ENCODE measurements at places on chromosomes 2 and 18. TPM values are rescaled to one million over a fixed set of nuclear protein-coding genes. Genes with fewer than 3 reads are reported as not detected.

DNA sequence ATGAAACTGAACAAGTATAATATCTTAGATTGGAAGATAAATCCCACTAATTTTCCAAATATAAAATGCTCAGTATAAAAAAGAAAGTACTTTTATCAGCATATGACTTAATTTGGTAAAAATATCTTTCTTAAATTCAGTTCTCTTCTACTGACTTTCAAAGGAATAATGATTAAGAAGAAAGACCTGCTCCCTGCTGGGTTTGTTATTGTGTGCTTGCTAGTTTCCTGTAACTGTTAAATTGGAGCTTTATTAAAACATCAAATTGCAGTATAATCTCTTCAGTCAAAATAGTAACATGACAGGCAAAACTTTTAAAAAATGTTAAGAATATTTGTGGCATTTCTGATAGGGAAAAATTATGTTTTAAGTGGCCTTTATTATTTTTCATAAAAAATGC, 1317.4 kb upstream of the CDH2 start:
- no peak for DNase-seq

Gene SLC9A4
- not detected for total RNA-seq

DNA sequence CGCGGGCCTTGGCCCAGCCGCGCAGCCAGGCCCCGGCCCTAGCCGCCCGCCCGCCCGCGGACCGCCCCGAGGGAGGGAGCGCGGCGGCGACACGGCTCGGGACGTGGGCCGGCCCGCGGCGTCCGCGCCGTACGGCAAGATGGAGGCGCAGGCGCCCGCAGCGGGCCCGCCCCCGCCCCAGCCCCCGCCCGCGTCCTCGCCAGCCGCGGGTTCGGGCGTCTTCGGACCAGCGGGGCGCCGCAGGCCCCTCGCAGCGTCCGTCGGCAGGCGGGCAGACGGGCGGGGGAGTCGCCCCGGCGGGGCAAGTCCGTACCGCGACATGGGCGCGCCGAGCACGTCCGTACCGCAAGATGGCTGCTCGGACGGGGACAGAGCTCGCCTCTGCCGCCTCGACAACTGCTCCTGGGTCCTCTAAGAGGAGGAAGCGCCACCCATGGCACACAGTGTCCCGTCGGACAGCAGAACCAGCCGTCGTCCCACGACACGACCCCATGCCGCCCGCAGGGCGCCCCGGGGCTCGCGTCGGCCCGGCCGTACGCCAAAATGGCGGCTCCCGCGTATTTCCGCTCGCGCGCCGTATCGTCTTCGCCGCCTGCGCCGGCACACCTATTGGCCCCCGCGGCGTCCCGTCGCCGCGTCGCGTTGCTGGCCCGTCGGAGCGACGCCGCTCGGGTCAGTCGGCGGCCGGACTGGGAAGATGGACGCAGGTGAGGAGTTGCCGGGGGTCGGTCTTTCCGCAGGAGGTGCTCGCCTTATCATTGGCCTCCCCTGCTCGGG, at the start of the genes ATG4B and THAP4:
Gene ATG4B, plus strand, starts transcription at position 676 of the 777 bp plus-strand sequence. Its CDS starts 22 bp downstream, at position 698.
Gene THAP4, minus strand, starts transcription at position 141 of the 777 bp plus-strand sequence. CDS start 141 bp downstream, outside the sequence.
- peak; percentile 78 for DNase-seq

DNA sequence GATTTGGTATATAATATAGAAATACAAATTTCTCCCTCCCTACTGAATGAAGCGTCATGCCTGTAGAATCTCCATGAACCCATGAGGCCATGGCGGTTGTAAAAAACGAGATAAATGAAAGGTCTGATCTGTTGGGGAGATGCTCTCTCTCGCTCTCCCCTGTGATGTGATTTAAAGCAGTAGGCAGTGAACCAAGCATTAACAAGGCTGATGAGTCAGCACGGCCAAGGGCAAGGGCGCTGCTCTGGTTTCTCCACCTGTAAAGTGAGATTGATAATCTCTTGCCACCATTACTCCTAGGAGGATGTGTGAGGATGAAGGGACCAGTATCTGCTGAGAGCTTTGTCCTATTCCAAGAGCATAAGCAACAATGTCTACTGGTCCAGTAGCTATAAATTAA, 553.3 kb downstream of the CMPK2 start:
- no peak for DNase-seq

DNA sequence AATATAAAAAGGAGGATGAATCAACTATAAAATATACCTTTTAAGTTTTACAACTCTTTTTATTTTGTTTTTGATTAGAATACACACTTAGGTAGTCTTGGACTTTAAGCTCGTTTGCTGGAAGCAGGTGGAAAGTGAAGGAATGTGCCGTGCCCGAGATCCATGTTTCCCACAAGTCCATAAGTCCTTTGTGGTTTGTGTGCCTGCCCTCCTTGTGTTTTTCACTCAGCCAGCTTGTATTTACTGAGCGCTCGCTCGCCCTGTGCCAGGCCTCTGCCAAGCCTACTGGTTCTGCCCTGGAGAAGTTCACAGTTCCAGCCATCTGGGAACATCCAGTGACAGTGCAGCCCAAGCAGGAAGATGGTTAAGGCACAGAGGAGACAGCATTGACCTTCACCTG, 142.6 kb downstream of the MGAT5 start:
- no peak for DNase-seq

DNA sequence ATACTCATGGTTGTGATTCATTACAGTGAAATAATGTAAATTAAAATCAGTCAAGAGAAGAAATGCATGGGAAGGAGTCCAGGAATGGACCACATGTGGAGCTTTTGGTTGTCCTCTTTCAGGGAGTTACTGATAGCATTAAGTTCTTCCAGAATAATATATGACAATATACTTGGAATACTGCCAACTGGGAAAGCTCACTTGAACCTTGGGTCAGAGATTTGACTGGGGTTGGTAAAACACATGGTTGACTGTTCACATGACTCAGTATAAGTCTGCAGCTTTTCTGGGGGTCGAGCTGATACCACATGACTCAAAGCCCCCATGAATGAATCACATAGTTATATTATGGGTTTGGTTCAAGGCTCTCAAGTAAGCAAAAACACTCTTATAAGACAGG, 1109.0 kb upstream of the CHAC2 start:
- DNase-seq: no peak

Gene OSBPL6
- total RNA-seq: 8.7 TPM

- no peak for DNase-seq
Observed at GRCh38 chr18:76923485-76924085, 101.2 kb downstream of the ZNF236 start.

DNA sequence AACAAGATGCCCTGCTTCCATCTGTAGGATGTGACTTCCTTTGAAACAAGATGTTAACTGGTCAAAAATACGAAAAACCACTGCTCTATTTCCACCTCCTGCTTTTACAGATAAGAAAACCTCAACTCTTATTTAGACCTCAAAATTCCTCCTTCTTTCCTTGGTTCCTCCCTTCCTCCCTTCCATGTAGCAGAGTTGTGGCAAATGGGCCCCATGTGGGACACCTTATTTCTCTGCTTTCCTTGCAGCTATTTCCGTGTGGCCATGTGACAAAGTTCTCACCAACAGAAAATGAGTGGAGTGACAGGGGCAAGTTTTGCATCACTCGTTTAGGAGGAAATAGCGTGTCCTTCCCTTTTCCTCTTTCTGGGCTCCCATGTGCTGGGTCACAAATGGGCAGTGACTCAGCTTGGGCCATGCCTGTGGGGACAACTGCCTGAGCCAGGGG, 69.4 kb upstream of the SMAD2 start:
- DNase-seq: peak; percentile 26

DNA sequence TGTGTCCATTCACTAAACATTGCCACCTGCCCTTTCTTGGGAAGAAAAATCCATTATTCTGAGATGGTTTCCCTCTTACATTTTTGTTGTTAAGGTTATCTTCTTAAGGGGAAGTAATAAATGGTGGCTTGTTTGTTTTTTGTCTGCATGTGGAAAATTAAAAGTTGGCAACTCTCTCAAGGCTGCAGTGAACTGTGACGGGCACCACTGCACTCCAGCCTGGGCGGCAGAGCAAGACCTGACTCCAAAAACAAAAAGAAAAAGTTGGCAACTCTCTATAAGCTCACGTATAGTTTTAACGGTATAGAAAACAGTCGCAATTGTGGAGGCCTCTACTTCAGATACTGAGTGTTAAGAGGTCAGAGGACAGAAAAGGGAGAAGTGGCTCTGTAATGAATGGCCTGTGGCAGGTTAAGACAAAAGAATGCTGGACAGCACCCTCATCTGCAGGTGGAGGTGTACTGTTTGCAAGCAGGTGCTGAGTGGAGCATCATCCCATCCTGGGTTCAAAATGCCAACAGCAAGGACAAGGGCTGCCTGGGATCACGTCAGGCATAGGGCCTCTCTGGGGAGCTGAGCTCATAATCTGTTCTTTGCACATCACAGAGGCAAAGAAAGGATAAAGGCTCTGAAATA, 16.7 kb downstream of the L3MBTL4 start:
- DNase-seq: no peak

- DNase-seq: no peak
Observed at GRCh38 chr18:6569813-6570212, 155.1 kb upstream of the L3MBTL4 start.

Gene C2orf92
- total RNA-seq: 2.3 TPM

DNA sequence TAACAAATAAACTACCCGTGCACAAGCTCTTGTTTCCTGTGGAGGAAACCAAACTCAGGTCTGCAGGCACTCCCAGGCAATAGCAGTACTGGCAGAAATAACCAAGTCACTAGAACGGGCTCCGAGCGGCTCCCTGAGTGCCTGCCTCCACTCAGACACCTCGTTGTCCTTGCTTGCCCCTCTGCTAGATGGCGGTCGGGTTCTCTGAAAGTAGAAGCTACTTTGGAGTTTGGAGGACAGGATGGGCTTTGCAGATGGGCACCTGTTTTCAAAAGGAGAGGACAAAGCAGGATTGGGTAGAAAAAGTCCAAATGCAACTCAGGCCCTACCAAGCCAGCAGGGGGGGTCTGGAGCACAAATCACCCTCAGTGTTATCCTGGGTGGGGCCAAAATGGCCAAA, 136.4 kb downstream of the LRRC30 start:
- no peak for DNase-seq

DNA sequence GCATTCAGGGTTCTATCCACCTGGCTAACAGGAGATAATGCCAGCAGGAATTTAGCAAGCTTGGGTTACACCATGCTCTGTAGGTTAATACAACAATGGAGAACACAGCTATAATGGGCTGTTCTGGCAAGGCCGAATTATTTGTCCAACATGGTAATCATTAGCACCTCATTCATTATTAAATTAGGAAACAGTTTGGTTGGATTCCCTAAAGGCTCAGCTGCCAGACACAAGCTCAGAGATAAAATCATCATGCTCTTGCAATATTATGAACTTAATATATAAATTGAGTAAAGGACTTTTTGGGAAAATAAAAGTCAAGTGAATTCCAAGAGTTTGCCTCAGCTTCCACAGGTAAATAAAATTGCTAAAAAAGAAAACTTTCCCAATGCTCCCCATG, 166.4 kb downstream of the ANKRD44 start:
- DNase-seq: no peak

Gene ERFE
- 0.13 TPM for total RNA-seq

Gene SERPINB13
- not detected for total RNA-seq

Gene SLC4A3
- 0.13 TPM for total RNA-seq

- no peak for DNase-seq
Observed at GRCh38 chr2:46828491-46829230, 86.9 kb downstream of the MCFD2 start.

DNA sequence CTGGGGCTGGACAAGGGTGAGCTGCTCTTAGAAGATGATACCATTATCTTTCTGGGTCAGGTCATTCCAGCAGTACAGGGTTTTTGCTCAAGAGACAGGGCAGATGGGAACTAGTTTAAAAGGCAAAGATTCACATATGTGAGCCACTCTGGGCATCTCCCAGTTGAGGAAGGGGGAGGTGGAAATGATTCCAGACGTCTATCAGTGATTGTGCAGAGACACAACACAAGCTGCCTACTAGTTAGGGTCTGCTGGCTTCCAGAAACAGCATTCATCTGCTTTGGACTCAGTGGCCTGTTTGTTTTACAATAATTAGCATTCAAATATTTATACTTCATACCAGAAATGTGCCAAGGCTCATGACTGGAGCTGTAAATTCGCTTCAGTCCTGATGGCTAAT, 32.3 kb downstream of the ST6GAL2 start:
- no peak for DNase-seq

- DNase-seq: no peak
Observed at GRCh38 chr2:31097962-31098613, 40.2 kb downstream of the GALNT14 start.

DNA sequence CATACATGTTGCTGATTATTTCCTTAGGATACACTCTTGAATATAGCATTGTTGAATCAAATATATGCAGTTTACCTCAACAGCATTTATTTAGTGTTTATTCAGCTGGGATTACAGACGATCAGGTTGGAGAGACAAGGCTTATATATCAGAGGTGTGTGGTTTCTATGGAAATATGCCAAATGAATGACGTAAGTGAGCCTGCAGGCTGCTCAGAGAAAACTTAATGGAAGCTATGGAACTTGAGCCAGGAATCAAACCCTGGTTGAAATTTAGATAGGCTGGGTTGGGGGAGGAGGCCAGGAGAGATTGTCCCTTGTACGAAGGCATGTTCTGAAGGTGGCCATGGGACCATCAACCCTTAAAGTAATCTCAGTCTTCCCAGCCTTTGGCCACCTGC, 79.5 kb downstream of the INPP4A start:
- DNase-seq: peak; percentile 20

DNA sequence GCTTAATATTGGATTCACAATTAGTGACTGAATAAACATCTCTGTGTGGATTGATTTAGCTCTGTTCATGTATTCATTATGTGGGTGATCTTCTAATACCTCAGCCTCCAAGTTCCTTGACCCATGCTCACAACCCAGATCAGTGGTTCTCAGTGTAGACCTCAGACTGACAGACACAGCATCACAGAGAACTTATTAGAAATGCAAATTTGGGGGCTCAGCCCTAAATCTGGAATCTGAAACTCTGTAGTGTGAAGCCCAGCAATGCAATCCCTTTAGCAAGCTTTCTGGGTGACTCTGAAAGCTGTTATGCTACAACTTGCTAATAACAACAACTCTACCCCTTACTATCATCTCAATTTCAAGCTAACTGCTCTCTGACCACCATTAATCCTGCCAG, 273.1 kb upstream of the FANCL start:
- no peak for DNase-seq

GRCh38 chr2:14524041-14524802, 108.3 kb upstream of the LRATD1 start:
- no peak for DNase-seq

GRCh38 chr2:171630812-171631626, 56.2 kb upstream of the DYNC1I2 start:
- no peak for DNase-seq

DNA sequence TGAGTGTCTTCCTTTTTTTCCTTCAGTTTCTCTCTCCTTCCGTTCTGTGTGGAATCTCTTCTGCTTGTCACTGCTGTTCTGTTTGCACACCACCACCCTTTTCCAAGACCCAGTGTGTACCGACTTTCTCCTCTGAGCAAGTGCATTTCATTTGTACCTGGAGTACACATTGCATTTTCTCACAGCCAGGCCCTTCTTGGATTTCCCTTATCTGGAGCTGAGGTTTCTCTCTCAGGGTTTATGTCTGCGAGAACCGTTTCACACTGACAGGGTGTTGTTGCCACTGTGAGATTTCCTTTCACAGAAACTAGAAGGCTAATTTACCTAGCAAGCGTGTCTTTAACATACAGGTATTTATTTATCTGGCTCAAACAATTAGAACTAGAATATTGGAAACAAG, 26.2 kb downstream of the NCOA1 start:
- no peak for DNase-seq

Gene MZT2B
- 186 TPM for total RNA-seq

Data from dermis microvascular lymphatic vessel endothelial cell (primary cell).